Psoas muscle (tissue), 8 donors: ENCODE measurements at places on chromosomes 11 and 22.

GRCh38 chr11:130199792-130200191, 40.2 kb downstream of the ST14 start:
- no peak for DNase-seq

DNA sequence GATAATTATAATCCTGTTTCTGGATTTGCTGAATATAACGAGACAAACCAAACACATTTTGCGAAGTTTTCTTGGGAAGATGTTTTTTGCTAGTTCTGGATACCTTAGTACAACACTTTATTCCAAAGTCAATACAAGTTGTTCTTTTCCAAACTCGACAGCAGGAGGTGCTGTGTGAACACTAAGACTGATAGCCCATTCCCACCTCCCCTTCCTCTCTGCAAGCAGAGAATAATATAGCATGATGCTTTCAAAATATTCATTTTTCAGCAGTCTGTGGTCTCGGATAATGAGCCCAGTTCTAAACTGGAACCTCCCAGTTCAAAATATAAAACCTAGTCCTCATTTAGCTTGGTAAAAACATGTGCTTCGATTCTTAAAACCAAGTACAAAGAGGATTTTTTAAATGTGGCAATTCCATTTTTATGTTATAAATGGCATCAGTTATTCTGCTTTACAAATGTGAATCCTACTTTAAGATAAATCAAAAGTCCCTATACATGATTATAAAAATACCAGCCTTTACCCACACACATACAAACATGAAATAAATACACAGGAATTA, 129.1 kb downstream of the DCDC1 start:
- DNase-seq, result no peak

DNA sequence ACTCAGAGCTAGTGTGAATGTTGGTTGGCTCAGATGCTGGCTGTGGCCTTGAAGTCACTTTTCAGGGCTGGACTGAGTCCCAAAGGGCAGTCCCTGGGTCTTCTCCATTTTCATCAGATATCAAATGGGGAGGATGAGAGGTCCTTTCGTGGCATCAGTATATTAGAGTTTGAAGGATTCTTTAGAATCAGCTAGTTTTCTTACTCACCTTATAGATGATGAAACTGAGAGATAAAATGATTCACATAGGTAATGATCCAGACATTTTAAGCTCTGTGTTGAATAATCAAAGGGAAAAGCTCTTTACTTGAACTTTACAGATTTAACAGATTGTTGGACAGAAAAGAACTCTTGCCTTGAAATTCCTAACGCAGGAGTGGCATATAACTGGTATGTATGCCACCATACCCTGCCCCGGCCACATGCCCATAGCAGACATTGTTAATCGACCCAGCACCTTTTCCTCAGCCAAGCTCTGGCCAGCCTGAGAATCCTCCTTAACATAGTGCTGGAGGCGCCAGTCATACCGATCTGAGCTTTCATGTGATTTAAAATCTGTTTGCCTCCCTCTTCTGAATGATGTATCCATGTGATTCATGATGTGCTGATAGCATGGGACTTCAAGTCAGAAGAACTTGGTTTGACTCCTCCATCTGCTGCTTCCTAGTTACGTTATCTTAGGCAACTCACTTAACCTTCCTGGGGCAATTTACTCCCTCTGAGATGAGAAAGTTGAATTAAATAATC, 60.0 kb downstream of the BARX2 start:
- DNase-seq, result no peak

DNA sequence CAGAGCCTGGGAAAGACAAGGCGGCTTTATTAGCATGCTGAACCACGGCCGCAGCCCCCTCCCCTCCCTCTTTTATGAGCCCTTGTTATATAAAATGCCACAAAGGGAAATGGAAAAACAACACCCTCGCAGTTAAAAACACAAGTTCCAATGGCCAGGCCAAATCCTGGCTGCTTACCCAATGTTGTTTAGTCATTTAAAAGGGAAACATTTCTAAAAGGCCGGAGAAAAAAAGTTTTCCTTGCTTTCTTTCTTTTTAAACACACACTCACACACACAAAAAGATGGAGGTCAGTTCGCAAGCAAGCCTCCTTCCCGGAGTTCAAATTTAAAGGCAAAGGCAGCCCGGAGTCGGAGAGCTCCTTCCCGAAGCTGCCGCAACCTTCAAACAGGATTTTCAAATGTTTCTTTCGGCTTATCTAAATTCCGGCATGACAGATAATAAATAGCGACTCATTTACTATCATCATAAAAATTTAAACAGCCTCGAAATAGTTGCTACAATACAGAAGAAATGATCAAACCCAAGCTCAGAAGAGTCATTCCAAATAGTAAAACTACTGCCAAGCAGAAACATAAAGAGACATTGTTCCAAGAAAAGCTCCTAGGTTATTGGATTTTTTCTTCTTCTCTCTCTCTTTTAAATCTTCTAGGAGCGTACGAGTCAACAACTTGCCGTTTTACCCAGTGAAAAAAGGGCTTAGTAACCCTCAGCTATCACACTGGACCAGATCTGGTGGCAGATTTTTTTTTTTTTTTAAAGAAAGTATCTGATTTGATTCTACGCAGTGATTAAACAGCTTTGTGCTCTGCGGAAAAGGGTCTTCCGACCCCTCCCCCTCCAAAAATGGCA, 3.5 kb downstream of the PHF21B start:
- DNase-seq, result no peak

DNA sequence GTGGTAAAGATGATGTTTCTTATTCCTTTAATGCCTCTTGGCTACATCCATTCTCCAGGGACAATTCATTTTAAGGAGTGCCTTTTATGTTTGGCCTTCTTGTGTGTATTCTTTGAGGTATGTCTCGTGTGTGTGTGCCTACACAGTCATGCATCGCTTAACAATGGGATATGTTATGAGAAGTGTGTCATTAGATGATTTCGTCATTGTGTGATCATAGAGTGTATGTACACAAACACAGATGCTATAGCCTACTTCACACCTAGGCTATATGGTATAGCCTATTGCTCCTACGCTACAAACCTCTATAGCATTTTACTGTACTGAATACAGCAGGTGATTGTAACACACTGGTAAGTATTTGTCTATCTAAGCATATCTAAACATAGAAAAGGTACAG, 23.0 kb downstream of the ZNF202 start:
- DNase-seq, result no peak

DNA sequence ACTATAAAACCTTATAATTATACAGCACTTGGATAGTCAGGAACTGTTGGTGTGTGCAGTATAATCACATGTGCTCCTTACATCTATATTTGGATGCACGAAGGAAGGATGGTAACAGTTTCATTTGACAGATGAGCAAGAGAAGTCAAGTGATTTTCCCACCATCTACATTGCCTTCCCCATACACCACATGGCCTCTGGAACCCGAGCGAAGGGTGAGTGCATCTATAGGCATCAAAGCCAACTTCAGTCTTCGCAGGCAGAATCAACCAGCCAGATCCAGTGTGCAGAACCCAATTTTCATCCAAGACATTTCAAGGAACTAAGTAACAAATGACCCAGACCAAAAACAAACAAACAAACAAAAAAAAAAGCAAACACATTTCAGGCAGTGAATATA, 85.1 kb upstream of the BLID start:
- no peak for DNase-seq

- DNase-seq, result peak; percentile 78
These were observed 7.5 kb downstream of the TMEM138 start for GRCh38 chr11:61369372-61370348.
